ENCODE measurements at places on chromosomes 1 and 21.

DNA sequence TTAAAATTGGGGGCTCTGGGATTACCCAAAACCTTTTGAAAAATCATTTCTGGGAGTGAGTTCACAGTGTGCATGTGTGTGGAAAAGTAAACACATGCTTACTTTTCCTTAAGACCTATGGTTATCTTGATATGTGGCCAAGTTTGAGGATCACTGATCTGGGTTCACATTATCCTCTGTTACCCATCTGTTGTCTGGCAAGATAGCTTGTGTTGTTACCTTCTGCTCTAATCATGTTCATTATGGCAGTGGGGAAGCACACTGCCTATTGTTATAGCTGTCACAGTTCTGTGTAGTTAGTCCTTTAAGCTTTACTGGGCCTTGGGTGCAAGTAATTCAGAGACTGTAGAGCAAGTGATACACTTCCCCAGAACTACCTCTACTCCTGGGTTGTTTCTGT is 5.0 kb downstream of the CTBS start:
- no peaks in the 10 kb centered on the region for H3K27me3 ChIP-seq
- no peak overlapping the region for H3K4me3 ChIP-seq
- no peak for ATAC-seq
- H3K4me1 ChIP-seq, result no peaks in the 10 kb centered on the region
- H3K36me3 ChIP-seq, result peaks cover 52% of the 10 kb centered on the region
- no peak overlapping the region for H3K27ac ChIP-seq

- H3K27me3 ChIP-seq, result no peaks in the 10 kb centered on the region
- H3K4me1 ChIP-seq, result no peaks in the 10 kb centered on the region
- no peak within 1 kb of the TSS for H3K27ac ChIP-seq
- no peaks in the 10 kb centered on the region for H3K36me3 ChIP-seq
Observed at GRCh38 chr1:247824023-247824422, at the start of gene OR14A16. Gene OR14A16 (minus strand): TSS chr1:247824119. CDS start chr1:247815729, 8,390 bp downstream.

- no peak overlapping the region for H3K4me3 ChIP-seq
- no peaks in the 10 kb centered on the region for H3K4me1 ChIP-seq
- H3K36me3 ChIP-seq, result no peaks in the 10 kb centered on the region
- no peaks in the 10 kb centered on the region for H3K27me3 ChIP-seq
Observed at GRCh38 chr1:95554408-95554807, 320.4 kb downstream of the RWDD3 start.

GRCh38 chr1:162137179-162137960 is 67.9 kb downstream of the NOS1AP start:
- no peaks in the 10 kb centered on the region for H3K27me3 ChIP-seq
- no peak overlapping the region for H3K27ac ChIP-seq
- H3K4me1 ChIP-seq, result no peaks in the 10 kb centered on the region
- no peaks in the 10 kb centered on the region for H3K36me3 ChIP-seq
- ATAC-seq, result no peak

DNA sequence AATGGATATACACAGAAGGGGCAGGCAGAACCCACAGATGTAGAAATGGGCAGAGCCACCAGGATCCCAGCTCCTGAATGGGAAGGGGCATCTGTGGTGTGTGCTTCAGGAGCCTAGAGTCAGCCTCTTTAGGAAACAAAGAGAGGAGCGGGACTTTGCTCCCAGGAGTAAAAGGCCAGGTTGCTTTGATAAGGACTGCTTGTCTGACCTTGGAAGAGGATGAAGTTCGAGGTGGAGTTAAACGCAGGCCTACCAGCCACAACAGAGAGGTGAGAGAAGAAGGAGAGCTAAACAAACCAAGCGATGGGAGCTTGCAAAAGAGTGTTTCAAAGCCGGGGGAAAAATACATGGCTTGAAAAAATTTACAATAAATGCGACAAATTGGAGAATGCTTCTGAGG is 49.9 kb upstream of the TMPRSS2 start:
- ATAC-seq, result no peak
- no peak overlapping the region for H3K4me3 ChIP-seq
- H3K4me1 ChIP-seq, result no peaks in the 10 kb centered on the region
- H3K36me3 ChIP-seq, result no peaks in the 10 kb centered on the region
- no peak overlapping the region for H3K27ac ChIP-seq

- no peaks in the 10 kb centered on the region for H3K36me3 ChIP-seq
- no peaks in the 10 kb centered on the region for H3K27me3 ChIP-seq
- no peaks in the 10 kb centered on the region for H3K4me1 ChIP-seq
- H3K27ac ChIP-seq, result no peak overlapping the region
- H3K4me3 ChIP-seq, result no peak overlapping the region
- ATAC-seq, result no peak
Observed at GRCh38 chr1:219755234-219755633, 142.3 kb upstream of the ZC3H11B start.

- peaks cover 35% of the 10 kb centered on the region for H3K4me1 ChIP-seq
- H3K4me3 ChIP-seq, result no peak overlapping the region
- H3K27me3 ChIP-seq, result no peaks in the 10 kb centered on the region
Observed at GRCh38 chr1:32992489-32993323, 28.1 kb upstream of the RNF19B start.

DNA sequence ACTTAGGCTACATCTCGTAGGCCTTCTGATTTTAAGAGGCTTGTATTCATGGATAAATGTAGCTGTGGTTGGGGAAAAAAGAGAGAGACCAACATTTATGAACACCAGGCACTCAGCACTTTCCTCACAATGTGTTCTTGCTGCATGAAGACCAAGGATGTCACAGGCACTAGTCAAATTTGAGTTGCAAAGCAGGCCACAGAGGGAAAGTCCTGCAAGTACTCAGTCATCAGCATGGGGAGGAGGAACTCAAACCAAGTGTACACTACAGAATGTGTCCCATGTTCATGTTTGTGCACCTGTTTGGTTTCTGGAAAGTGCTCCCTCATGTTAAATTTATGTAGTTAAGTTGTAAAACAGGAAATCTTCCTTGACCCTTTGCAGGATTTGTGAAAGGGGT is 8.7 kb upstream of the MAP3K7CL start:
- no peaks in the 10 kb centered on the region for H3K36me3 ChIP-seq
- H3K4me3 ChIP-seq, result no peak overlapping the region
- H3K4me1 ChIP-seq, result no peaks in the 10 kb centered on the region
- ATAC-seq, result no peak
- H3K27ac ChIP-seq, result no peak overlapping the region

Data from gastroesophageal sphincter (tissue), 4 donors.